ENCODE measurements at places on chromosomes 6 and 20.

- no peak for DNase-seq
Measured at GRCh38 chr6:163335671-163336545, 78.6 kb upstream of the QKI start.

GRCh38 chr20:3094848-3095629 lies 10.5 kb upstream of the AVP start:
- DNase-seq = no peak

GRCh38 chr20:44598423-44599305 lies 16.3 kb downstream of the PKIG start:
- no peak for DNase-seq

GRCh38 chr6:98932381-98932780 lies 15.4 kb downstream of the FBXL4 start:
- DNase-seq = no peak

DNA sequence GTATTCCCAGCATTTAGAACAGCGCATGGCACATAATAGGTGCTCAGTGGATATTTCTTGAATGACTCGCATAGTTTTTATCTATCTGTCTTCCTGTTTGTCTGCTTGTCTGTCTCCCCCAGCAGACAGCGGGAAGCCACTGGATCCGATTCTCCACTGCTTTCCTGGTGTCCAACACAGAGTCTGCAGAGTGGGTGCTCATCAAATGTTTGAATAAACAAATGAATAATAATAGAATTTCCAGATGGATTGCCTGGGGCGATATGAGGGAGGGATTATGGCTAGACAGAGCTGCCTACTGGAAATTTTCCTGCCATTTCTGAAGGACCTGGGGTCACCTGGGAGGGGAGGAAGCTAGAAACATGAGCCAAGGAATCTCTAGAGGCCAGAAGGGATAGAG lies 18.9 kb downstream of the CDH22 start:
- DNase-seq = no peak

DNA sequence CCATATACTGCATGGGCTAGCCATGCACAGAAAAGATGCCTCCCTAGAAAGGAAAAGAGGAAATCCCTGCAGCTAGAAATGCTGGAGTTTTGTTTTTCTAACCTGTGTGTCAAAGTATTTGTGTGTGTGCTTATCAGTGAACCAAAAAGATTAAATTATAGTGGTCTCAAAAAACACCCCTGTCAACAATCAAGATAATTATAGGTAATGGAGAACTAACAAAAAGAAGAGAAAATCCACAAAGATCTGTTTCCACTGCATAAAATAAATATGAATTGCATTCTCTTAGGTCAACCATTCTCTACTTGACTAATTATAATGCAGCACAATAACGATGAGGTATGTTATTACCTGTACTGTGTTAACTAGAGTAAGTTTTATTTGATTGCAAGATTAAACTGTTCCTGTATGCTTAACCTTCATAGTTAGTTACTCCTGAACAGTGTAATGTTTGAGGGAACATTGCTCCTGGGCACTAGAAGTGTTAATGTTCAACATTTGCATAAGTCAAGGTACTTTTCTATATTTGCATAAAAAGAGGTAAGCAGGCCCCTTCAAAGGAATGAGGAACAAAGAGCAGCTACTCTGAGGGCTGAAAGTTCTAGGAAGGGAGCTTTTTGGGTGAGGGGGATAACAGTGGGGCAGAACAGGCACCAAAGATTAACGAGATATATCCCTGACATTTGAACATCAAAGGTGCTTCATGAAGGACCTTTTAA lies 212.1 kb downstream of the BTBD9 start:
- no peak for DNase-seq

DNA sequence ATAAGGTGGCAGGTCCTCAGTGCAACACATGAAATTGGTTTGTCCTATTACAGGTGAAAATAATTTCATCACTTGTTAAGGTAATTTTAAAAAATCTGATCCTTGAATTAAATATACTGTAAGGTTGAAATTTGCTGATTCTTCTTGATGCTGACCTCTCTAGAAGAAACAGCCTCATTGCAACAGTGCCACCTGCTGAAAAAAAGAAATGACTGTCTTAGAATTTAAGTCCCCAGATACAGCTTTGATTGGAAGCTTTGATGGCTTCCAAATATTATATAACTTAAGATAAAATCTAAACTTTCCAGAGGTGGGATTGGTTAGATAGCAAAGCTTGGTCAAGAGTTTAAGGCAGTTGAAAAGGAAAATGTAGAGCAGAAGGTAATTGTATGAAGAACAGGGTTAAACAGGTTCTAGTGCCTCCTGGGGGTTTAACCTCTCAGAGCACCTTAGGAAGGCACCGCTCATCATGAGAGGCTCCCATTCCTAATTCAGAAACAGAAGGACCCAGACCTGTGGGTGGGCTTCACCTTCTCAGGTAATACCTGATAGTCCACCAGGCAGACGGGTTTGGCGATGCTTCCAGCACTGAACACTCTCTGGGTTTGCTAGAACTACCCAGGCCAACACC lies 401.0 kb downstream of the PAX1 start:
- DNase-seq = no peak

- DNase-seq = no peak
Measured at GRCh38 chr6:56458324-56458884, 184.3 kb downstream of the DST start.

- DNase-seq = no peak
Measured at GRCh38 chr6:167977717-167978467, 19.6 kb upstream of the KIF25 start.

Measured in stimulated activated CD8-positive, alpha-beta memory T cell treated with anti-CD3 and anti-CD28 coated beads, Interleukin-12 subunit alpha, Interleukin-12 subunit beta, amount 100 ng/mL, for 4 hours (primary cell).